ENCODE measurements at places on chromosomes 7 and 10.
A peak's percentile ranks its signal among the peaks of the same experiment; 100 is the strongest.

DNA sequence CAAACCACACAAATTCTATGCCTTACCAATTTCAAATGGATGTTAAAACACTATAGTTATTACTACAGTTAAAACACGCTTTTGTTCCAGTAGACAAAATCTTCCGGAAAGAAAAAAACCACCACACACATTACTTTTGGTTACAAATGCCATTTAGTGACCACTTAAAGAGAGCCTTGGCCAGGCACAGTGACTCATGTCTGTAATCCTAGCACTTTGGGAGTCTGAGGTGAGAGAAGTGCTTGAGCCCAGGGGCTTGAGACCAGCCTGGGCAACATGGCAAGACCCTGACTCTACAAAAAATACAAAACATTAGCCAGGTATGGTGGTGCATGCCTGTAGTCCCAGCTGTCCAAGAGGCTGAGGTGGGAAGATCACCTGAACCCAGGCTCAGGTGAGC is 7.2 kb downstream of the TNPO3 start:
- DNase-seq = no peak

GRCh38 chr10:31526681-31527080 is 207.7 kb downstream of the ZEB1 start:
- DNase-seq = no peak

DNA sequence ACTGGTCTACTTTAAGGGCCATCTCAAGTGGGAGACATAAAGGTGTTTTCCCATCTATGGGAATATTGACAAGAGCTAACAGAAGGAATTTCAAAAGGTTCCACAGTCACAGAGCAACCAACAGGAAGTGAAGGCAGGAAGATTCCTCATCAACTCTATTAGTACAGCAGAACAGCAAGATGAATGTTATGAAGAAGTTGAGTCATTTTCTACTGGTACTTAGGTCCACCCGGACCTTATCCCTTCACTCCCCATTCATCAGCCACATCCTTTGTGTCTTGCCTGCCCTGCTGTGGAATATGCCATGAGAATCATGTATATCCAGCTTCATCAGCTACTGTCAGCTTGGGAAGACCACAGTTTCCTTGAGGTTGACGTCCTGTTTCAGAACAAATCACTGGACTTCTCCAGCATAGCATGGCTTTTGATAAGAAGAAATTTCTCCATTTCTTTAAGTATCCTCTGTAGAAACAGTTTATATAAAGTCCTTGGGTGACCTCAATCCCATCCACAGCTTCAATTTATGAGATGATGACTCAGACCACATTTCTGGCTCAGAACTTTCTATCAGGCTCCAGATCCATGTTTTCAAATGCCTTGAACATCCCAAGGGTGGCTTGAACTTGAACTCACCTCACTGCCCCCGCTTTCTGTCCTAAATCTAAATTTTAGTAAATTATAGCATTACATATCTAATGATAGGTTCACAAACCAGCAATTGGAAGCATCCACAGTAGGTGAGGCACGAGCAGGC is 84.9 kb upstream of the AGK start:
- DNase-seq = no peak

DNA sequence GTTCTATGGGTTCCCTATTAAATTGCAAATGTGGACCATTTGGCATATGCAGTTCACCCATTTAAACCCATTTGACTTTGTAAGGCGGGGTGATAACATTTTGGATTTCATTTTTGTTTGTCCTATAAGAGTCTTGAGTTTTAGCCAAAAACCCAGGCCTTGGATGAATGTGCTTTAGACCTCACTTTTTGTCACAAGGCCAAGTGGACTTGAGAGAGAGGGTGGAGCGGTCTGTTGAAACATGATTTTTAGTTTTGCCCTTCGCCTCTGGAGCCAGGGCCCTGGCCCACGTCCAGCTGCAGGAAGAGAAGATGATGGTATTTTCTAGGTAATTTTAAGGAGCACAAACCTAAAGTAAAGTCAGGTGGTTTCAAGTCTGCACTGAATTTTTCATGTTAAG is 260.1 kb downstream of the SLC25A13 start:
- DNase-seq = no peak

- no peak for DNase-seq
Measured at GRCh38 chr7:18180685-18181084, 153.0 kb upstream of the PRPS1L1 start.

GRCh38 chr10:132643709-132644526 is 106.3 kb downstream of the INPP5A start:
- DNase-seq = no peak

- no peak for DNase-seq
Measured at GRCh38 chr7:142450695-142451094, 192.8 kb upstream of the PRSS58 start.

DNA sequence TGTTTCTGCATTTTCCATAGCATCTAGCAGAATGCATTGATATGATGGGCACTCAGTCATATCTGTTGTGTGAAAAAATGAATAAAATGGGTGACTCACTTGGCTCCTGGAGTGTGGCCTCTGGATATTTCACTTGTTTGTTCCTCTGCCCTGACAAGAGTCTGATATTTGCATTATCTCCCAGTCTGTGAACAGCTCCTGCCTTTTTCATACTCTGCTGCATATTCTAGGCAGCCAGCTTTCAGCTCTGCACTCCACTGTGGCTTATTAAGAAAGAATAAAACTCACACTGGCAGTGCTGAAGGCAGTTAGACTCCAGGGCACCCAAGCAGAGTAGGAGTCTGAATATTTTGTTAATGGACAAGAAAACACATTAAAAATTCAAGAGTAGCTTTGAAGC is 623.9 kb downstream of the SORCS1 start:
- DNase-seq = no peak

DNA sequence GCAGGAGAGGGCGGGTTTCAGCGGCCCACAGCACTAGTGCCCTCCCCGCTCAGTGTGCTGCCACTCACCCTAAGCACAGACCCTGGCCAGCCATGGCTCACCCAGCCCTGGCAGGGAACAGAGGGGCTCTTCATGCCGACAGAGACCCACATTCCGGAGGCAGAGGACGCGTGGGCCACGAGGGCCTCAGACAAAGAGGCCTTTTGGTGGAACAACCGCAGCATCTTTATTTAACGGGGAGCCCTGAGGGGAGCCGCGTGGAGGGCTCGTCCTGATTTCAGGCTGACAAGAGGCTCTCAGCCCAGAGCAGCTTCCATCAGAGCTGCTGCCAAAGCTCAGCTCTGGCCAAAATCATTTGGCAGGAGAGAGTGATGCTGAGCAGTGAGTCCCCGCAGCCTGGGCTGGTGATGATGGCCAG is 127.8 kb downstream of the SH3PXD2A start:
- no peak for DNase-seq

DNA sequence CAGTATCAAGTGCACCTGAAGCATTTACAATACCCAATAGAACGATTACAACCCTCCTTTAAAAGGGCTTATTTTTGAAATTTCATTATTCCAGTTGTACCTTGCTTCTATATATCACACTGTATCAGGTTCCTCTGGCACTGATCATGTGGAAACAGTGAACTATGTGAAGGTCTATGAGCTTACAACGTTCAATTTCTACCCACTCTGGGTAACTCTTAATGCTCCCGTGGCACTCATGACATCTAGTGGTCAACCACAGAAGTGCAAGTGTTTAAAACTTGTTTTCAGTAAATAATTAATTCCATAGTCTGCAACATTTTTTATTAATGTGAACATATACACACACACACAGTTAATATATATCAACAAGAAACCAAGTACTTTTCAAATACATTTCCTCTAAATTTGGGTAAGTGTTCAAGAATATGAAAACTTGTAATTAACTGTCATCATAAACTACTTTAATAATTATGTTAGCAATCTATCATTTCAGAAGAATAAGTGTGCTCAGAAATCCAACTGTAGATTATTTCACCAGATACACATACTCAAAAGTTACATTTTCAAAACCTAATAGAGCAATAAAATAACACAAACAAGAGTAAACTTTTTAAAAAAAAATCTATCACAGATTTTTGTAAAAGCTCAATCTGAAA is 61.0 kb downstream of the MPP7 start:
- peak; percentile 13 for DNase-seq

DNA sequence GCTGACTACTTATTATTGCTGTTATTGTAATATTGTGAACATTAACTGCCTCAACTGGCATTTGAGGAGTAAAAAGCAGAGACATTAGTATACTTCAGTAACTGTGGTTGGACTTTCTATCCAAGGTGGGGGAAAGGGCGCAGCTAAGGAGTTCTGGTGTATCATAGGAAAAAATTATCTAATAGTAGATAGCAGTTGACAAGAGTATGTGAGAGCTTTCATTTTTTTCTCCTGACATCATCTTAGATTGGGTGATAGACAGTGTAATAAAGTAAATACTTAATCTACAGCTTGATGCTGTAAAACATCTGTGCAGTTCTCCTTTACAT is 68.9 kb downstream of the PHTF2 start:
- no peak for DNase-seq

- DNase-seq = no peak
Measured at GRCh38 chr7:45324683-45325237, 167.2 kb downstream of the RAMP3 start.

GRCh38 chr7:124460056-124460450 is 305.5 kb downstream of the GPR37 start:
- no peak for DNase-seq

DNA sequence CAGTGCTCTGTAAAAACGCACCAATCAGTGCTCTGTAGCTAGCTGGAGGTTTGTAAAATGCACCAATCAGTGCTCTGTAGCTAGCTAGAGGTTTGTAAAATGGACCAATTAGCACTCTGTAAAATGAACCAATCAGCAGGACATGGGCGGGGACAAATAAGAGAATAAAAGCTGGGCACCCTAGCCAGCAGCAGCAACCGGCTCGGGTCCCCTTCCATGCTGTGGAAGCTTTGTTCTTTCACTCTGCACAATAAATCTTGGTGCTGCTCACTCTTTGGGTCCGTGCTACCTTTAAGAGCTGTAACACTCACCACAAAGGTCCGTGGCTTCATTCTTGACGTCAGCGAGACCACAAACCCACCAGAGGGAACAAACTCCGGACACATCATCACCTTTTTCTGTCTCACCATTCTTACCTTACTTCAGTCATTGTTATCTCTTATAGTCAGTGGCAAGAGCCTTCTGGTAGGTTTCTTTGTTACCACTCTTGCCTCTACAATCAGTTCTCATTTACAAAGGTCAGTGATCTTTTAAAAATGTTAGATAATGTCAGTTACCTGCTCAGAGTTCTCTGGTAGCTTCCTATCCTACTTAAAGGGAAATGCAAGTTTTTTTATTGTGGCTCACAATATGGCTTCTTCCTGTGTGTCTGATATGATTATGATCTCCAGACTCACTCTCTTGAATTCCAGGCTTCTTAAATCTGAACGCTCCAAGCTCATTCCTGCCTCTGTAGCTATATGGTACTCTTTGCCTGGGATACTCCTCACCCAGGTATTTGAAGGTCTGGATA is 4.5 kb downstream of the STAM start:
- DNase-seq = peak; percentile 70

- no peak for DNase-seq
Measured at GRCh38 chr7:51243631-51244030, 73.0 kb downstream of the COBL start.

GRCh38 chr7:79291498-79291865 is 162.0 kb downstream of the MAGI2 start:
- DNase-seq = no peak

GRCh38 chr10:132434405-132435005 is 37.5 kb downstream of the PWWP2B start:
- DNase-seq = peak; percentile 63

- DNase-seq = no peak
Measured at GRCh38 chr10:100576282-100576635, 40.5 kb downstream of the HIF1AN start.

DNA sequence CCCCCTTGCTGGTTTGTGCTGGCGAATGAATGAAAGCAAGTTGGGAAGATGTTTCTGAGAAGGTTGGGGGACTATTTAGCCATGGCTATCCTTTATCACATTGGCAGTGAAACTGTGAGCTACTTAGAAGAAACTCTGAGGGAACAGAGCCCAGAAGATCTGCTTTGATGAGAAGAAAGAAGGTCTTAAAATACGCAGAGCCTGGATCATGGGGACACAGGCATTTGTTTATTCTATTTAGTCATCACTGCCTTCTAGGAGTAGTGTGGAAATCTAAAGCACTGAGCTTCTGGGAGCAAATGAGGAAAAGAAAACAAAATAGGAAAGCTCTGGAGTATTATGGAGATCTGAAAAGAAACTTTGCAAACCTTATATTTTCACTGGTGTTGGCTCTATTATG is 28.5 kb downstream of the CPED1 start:
- no peak for DNase-seq

- no peak for DNase-seq
Measured at GRCh38 chr7:111765751-111766643, 203.7 kb upstream of the IMMP2L start.

- DNase-seq = no peak
Measured at GRCh38 chr10:132332433-132332754, 401 bp downstream of the LRRC27 start.

- no peak for DNase-seq
Measured at GRCh38 chr10:69508738-69509340, 57.6 kb downstream of the TSPAN15 start.

GRCh38 chr10:119139464-119140067 is 25.9 kb downstream of the SFXN4 start:
- DNase-seq = peak; percentile 41

DNA sequence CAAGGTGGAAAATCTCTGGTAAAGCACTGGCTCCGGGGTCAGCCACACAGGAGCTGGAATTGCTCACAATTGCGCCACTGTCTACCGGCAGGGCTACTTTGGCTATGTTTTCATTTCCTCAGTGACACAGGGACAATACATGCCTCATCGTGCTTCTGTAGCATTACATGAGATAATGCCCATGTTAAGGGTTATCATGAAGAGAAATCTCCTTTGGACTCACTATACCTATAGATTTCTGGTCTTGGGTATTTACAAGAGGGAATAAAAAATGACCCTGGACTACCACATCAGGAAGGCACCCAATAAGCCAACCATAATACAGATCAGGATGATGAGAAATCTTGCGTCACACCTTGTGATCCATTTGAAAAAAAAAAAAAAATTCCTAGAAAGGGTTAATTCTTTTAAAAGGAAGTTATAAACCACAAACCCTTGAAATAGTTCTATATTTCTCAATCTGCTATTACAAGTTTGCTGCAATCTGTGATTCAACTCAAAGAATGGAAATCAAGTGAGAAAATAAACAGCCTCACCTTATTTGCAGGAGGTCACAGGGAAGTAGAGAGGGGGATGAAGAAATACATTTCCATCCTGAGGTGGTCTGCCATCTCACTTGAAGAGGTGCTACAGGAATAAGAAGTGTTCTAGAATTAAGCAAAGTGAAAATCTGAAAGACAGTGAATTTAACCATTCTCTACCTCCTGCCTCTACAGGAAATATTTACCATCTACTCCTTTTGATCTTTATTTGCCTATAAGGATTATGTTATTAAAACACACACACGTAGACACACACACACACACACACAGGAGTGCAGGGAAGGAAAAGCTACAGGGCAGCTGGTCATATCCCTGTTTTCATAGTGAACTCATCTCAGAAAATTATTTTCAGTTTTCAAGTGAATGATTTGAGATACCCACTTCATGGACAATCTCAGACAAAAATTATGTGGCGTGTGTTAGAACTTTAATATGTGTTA is 231.3 kb upstream of the CELF2 start:
- DNase-seq = no peak

GRCh38 chr10:107487284-107487683 is 322.8 kb upstream of the SORCS1 start:
- no peak for DNase-seq

GRCh38 chr7:67764289-67764688 is 767.7 kb downstream of the TYW1 start:
- DNase-seq = no peak

GRCh38 chr7:37248396-37248861 is 200.2 kb downstream of the ELMO1 start:
- DNase-seq = no peak

Data from activated naive CD8-positive, alpha-beta T cell treated with anti-CD3 and anti-CD28 coated beads for 36 hours (primary cell).